ENCODE measurements at places on chromosomes 7 and 10.

- peaks cover 20% of the 10 kb centered on the region for H3K4me1 ChIP-seq
- no peak overlapping the region for H3K27ac ChIP-seq
- peak; percentile 49 for DNase-seq
- H3K4me3 ChIP-seq, result no peak overlapping the region
- no peaks in the 10 kb centered on the region for H3K27me3 ChIP-seq
Measured at GRCh38 chr7:158975526-158976467, 119.4 kb downstream of the DYNC2I1 start.

- peaks cover 18% of the 10 kb centered on the region for H3K36me3 ChIP-seq
- H3K4me3 ChIP-seq, result no peak overlapping the region
- H3K27ac ChIP-seq, result no peak overlapping the region
- H3K4me1 ChIP-seq, result peaks cover 19% of the 10 kb centered on the region
- no peaks in the 10 kb centered on the region for H3K27me3 ChIP-seq
Measured at GRCh38 chr10:11168423-11169090, 150.9 kb downstream of the CELF2 start.

DNA sequence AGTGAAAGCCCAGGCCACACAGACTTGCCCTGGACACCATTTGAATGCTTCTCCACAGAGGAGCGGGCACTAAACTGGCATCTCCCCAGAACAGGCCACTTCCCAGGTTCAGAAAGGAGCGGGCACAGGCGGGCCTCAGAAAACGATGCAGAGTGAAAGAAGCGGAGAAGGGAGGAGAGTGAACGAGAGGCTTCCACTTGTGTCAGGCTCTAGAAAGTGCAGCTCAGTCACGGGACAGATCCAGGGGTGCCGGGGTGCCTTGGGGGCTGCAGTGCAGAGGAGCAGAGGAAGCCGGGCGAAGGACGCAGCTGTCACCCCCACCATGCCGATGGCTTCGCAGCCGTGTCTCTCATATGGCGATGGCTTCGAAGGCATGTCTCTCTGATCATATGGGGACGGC, 26.1 kb upstream of the PRKAR1B start:
- H3K27me3 ChIP-seq, result no peaks in the 10 kb centered on the region
- peaks cover 13% of the 10 kb centered on the region for H3K4me1 ChIP-seq
- DNase-seq, result no peak
- H3K27ac ChIP-seq, result no peak overlapping the region
- H3K36me3 ChIP-seq, result peaks cover 24% of the 10 kb centered on the region
- no peak overlapping the region for H3K4me3 ChIP-seq

DNA sequence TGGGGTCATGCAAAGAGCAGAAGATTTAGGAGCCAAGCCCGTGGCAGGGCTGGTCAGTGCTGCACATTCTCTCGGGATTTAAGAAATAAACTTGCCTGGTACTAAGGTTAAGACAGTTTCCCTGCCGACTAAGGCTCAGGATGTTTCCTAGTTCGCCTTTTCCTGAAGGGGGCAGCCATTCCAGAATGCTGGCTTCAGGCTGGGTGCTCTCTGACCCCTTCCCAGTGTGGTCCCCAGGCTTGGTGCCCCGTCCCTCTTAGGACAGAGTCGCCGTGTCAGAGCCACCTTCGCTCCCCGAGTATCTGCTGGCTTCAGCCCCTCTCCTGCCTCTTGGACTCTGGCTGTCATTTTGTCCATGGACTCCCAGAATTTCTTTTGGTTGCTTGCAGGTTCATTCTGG, 117.2 kb downstream of the ELFN1 start:
- no peak overlapping the region for H3K27ac ChIP-seq
- no peaks in the 10 kb centered on the region for H3K4me1 ChIP-seq
- H3K4me3 ChIP-seq, result no peak overlapping the region
- peaks cover 14% of the 10 kb centered on the region for H3K27me3 ChIP-seq
- DNase-seq, result no peak
- no peaks in the 10 kb centered on the region for H3K36me3 ChIP-seq

DNA sequence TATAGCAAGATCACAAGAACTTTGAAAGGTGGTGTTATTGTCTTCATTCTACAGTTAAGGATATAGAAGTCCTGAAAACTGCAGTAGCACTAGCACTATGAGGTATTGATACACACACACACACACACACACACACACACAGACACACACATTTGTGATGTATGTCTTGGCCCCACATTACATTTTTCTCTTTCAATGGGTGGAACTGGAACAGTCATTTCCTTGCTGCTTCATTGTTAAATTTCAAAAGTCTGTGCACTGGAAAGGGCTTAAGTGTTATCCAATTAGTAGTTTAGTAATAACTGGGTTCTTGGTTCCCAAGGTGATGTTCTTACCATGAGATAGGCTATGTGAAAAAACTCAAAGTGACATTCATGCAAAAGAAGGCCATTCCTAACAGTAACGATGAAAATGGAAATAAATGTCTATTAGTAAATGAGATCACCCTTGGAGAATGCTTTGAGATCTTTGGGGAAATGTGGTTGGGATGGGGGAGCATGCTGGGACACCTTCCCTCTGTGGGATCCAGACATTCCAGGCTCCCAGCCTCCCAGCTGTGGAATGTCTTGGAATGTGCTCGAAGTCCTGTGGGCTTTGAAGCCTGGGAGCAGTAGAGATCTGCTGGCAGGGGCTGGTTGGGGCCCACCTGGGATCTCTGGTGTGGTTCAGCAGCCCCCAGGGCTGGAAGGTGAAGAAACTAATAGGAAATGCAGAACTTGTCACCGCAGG, 37.4 kb upstream of the CALD1 start:
- H3K4me3 ChIP-seq, result no peak overlapping the region
- H3K36me3 ChIP-seq, result peaks cover 7% of the 10 kb centered on the region
- no peak for DNase-seq
- peaks cover 20% of the 10 kb centered on the region for H3K4me1 ChIP-seq

All from activated CD4-positive, alpha-beta memory T cell treated with anti-CD3 and anti-CD28 coated beads, Interleukin-2, amount 10 ng/mL, durations not matched to agents 7 days and 5 days (primary cell).